ENCODE measurements at places on chromosomes 12 and 14.
A peak's percentile ranks its signal among the peaks of the same experiment; 100 is the strongest.

- no peak overlapping the region for H3K4me3 ChIP-seq
- no peaks in the 10 kb centered on the region for H3K4me1 ChIP-seq
- H3K27ac ChIP-seq, result no peak overlapping the region
- no peak for DNase-seq
- H3K36me3 ChIP-seq, result no peaks in the 10 kb centered on the region
These were observed 199.1 kb upstream of the LHX5 start for GRCh38 chr12:113670742-113671141.

DNA sequence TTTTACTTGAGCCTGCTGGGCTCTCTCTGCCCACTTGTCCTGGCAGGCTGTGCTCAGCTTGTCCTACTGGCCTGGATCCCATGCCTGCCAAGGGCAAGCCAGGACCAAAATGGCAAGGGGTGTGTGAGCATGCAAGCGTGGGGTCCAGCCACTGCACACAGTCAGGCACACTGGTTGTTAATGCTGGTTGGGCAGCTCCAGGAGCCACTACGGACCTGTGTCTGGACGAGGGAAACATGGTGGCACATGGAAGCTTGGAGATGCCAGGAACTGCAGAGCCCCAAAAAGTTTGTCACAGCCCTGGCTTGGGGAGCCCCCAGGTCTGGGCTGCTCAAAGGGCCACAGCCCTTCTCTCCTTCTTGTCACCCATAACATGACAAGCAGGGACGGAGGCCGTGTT, 83.8 kb downstream of the ACSS3 start:
- no peak overlapping the region for H3K27ac ChIP-seq
- no peaks in the 10 kb centered on the region for H3K4me1 ChIP-seq
- DNase-seq, result no peak
- H3K4me3 ChIP-seq, result no peak overlapping the region

DNA sequence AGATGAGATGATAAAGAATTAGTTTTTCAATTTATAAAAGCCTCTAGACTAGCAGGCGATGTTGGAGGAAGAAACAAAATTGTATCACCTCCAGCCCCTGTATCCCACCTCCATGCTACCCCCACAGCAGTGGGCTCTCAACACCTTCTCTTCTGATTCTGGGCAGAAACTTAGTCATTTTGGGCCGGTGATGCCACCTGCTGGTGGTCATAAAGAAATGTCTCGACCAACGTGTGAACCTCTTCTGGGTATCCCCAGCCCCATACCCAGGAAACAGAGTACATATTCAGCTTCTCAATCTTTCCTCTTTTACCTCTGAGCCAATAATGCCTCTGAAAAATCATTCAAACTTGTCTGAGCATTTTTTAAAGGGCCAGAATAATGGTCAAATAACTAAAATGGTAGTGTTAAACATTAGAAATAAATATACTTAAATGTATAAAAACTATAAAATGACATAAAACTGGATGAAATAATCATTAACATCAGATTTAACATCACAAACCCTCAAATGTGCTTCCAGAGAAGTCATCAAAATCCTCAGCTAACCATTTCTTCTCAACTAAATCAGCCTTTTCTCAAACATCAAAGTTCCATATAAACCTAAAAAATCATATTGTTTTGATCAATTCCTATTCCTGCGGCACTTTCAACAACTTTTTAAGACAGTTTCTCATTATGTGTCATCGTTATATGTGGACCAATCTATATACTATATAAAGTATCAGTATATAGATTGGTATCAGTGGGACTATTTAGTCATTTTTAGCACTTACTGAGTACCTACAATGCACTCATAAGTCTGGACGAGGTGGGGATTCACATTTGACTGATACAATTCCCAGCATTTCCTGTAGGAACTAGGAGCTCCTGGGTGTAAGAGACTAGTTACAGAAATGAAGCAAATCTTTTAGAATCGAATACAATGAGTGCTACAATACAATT, 69.4 kb downstream of the ATXN2 start:
- DNase-seq, result peak; percentile 58
- H3K27ac ChIP-seq, result no peak overlapping the region
- H3K27me3 ChIP-seq, result no peaks in the 10 kb centered on the region
- H3K4me1 ChIP-seq, result no peaks in the 10 kb centered on the region
- no peak overlapping the region for H3K4me3 ChIP-seq

DNA sequence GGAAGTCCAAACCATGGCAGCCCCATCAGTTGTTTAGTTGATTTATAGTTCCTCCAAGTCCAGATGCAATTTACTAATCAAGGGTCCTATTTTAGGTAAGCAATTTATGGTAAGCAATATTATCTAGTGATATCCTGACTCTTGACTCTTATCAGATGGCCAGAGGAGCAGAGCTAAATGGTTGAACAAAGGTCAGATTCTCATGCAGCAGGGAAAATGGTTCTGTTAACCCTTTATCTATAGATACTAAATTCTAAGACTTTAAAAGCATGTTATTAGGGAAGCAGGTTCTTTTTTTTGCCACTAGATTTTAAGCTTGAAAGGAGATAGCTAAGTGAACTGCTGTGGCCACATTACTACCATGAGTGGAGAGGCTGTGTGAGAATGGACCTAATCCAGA, 427.1 kb upstream of the FBXO33 start:
- no peak overlapping the region for H3K4me3 ChIP-seq
- no peak overlapping the region for H3K27ac ChIP-seq
- no peak for DNase-seq
- no peaks in the 10 kb centered on the region for H3K36me3 ChIP-seq

DNA sequence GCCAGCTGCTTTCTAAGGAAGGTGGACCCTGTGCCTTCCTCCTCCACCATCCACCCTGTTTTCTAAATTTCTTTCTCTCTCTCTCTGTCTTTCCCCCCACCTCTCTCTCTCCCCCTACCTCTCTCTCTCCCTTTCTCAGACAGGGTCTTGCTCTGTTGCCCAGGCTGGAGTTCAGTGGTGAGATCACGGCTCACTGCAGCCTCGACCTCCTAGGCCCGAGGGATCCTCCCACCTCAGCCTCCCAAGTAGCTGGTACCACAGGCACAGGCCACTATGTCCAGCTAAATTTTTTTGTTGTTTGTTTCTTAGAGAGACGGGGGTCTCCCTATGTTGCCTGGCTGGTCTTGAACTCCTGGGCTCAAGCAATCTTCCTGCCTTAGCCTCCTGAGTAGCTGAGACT, 59.8 kb upstream of the STON2 start:
- no peak overlapping the region for H3K4me3 ChIP-seq
- H3K27me3 ChIP-seq, result no peaks in the 10 kb centered on the region
- no peak for DNase-seq
- no peak overlapping the region for H3K27ac ChIP-seq

DNA sequence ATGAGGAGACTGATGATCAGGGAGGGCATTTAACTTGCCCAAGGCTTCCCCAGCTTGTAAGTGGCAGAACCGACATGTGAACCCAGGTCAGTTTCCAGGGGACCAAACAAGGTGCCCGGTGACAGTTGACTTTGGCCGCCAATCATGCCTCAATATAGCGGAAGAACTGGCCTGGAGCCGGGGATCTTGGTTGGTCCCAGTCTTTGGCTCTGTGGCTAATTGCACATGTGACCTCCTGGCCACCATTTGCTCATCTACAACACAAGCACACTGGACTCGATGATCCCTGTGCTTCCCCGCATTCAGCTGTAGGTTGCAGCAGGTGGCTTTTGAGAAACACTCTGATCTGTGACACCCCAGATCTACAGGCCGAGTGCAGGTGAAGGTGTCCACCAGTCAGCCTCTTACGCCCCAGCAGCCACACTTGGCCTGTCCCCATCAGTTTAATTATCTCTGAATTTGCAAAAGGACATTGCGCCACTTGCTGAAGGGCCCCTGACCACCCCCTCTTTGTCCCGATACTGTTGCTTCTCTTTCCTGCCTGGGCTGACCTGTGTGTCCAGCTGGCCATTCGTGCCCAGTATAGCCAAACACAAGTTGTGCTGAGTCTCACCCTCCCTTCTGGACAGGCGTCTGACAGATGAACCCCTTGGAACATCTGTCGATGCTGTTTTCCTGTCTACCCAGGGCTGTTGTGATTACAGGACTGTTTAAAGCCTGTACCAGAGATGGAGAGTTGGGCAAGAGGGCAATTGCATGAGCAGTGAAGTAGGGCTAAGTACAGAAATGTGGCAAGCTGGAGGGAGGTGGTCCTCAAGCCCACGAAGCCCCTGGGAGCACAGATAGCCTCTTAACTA, 14.1 kb downstream of the ACACB start:
- H3K27ac ChIP-seq, result no peak overlapping the region
- no peaks in the 10 kb centered on the region for H3K27me3 ChIP-seq
- no peak overlapping the region for H3K4me3 ChIP-seq
- DNase-seq, result no peak
